ENCODE measurements at places on chromosomes 1 and 21.

DNA sequence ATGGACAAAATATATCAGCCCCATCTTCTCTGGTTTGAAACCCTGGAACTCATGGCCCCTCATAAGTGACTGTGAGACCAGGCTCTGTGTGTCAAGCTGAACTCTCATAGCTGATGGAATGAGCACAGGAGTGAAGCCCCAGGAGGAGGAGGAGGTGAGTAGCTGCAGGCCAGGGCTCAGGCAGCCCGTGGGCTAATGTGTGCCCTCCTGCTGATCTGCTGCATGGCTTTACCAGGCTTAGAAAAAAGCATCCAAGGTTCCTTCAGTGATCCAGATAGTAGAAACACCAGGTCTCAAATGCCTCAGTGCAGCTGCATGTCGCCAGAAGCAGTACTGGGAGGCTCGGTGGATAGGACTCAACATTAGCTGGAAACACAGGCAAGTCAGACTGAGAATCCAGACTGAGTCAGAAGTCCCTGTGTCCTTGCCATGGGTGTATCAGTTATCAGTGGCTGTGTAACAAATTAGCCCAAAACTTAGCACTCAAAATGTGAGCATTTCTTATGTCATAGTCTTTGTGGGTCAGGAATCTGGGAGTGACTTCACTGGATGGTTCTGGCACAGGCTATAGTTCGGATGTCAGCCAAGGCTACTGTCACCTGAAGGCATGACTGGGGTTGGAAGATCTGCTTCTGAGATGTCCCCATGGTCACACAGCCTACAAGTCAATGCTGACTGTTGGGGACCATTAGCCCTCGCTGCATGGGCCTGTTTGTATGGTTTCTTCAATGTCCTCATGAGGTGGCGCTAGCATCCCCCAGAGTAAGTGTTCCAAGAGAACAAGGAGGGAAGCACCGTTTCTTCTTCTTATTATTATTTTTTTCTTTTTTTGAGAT lies 255.4 kb upstream of the IRF2BP2 start:
- no peak for DNase-seq

- no peak for DNase-seq
Measured at GRCh38 chr1:113072141-113072756, 749 bp upstream of the LRIG2 start.

DNA sequence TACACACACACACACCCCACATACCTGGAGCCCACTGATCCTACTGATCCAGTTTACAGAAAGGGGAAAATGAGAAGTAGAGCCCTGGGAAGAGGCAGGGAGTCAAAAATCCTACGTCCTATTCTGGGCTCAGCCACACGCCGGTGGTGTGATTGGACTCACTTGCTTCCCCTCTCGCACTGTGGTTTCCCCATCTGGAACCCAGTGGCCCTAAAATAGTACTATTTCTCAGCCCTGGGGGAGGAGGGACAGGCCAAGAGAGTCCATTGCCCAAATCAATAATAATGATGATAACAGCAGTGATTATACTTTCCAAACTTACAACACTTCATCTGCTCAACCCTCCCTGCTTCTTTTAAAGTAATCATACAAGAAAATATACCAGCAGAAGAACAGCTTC lies 2.9 kb upstream of the PIGR start:
- no peak for DNase-seq

DNA sequence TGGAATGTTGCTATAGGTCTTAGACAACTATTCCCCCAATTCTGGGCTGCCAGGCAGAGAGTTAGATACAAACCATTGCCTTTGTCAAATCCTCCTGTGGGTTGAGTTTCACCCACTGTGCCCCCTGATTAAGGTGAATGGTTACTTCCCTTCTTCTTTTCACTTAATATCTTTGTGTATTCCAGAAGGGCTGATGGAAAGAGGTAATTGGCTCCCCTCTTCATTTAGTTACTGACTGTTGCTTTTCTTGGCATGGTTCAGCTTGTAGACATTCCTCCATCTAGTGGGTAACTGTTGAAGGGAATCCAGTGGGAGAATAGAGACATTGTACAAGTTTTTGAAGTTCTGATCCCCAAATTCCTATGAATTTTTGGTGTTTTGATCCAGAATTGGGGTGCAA lies 43.8 kb upstream of the MACF1 start:
- no peak for DNase-seq

- peak; percentile 59 for DNase-seq
Measured at GRCh38 chr1:12344596-12345349, 114.9 kb downstream of the VPS13D start.

DNA sequence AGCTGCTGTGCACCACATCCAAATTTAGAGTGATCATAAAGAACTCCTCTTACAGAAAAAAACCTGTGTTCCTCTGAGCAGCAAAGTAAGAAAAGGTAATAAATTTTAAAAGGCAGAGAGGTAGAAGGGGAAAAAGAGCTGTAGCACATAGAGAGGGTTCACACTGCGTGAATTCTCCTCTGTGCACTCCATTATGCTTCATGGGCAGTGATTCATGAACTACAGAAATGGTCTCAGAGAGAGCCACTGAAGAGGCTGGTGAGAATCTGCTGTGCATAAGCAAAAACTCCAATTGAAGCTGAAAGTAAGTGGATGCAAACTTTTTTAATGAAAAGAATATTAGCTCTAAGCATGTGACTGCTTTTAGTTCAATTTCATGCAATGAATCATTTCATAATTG lies 65.0 kb downstream of the CRB1 start:
- DNase-seq, result no peak

GRCh38 chr21:27033471-27033870 lies 66.6 kb upstream of the ADAMTS5 start:
- DNase-seq, result no peak

- DNase-seq, result no peak
Measured at GRCh38 chr1:10516925-10517676, 42.4 kb downstream of the PEX14 start.

DNA sequence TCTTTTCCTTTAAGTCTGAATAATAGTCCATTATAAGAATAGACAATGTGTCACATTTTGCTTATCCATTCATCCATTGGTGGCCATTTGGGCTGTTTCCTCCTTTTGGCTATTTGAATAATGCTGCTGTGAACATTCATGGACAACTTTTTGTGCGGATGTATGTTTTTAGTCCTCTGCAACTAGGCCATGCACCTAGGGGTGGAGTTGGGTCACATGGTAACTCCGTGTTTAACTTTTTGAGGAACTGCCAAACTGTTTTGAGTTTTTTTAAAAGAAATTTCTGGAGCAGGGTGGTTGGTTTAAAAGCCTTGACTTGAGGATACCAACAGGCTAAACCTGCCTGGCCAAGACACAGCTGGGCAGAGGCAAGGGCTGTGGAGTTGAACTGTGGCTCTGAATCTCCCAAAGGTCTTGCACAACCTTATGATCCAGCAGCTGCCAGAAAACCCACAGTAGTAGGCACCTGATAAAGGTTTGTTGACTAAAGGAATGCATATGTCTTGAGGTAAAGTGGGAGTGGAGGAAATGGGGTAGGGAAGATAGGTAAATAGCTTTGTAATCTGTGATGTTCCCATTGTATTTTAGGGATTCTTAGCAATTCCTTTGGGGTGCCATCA lies 5.6 kb upstream of the RPTN start:
- no peak for DNase-seq

GRCh38 chr21:44919111-44919912 lies 1.4 kb downstream of the ITGB2 start:
- no peak for DNase-seq

GRCh38 chr1:43358121-43358745 lies 548 bp upstream of the CDC20 start:
- peak; percentile 56 for DNase-seq

- DNase-seq, result no peak
Measured at GRCh38 chr1:183832459-183832858, 27.5 kb downstream of the RGL1 start.

DNA sequence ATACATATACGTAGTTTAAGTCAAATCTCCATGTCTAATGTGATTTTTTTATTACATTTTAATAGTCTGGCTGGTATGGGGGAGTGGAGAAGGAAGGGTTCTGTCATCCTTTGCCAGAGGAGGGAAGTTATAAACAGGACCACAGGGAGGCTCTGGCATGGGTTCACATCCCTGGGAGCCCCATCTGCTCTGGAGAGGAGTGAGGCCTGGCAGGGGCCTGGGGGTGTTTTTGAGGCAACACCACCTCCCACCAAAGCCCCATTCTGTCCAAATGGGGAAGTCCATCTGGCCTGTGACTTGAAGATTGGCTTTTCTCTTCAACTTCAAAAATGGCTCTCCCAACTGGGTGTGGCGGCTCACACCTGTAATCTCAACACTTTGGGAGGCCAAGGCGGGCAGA lies 15.8 kb downstream of the DISP3 start:
- DNase-seq, result no peak

- no peak for DNase-seq
Measured at GRCh38 chr1:119838236-119838635, 27.0 kb upstream of the REG4 start.

GRCh38 chr1:111587509-111588174 lies 31.9 kb upstream of the RAP1A start:
- no peak for DNase-seq

DNA sequence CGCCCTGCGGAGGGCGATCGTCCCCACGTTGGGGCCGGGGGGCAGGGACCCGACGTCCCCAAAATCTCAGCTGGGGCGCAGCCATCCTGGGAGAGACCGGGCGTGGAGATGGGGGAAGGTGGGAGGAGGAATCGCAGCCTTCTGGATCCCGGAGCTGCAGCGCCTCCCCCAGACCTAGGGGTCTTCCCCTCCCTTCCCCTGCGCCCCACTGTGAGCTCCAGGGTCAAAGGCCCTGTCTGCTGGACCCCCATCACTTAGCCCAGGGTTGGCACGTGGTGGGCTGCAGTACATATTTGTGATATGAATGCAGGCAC lies 90.2 kb upstream of the VAMP3 start:
- DNase-seq, result no peak

DNA sequence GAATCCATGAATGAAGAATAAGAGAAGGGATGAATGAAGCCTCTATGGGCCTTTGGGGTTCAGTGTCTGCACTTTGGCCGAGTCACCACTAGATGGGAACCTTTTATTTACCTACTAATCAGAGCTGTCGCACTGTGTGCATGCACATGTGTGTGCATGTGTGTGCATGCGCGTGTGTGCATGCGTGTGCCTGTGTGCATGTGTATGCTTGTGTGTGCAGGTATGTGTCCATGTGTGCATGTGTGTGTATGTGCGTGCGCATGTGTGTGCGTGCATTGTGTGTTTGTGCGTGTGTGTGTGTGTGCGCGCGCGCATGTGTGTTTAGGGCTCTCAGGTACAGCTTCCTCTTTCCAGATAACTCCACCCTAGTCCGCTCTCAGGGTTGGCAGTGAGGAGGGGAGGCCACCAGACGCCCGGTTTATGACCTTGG lies 20.4 kb upstream of the UBXN10 start:
- peak; percentile 35 for DNase-seq

- no peak for DNase-seq
Measured at GRCh38 chr1:89311757-89312156, 39.1 kb upstream of the GBP5 start.

GRCh38 chr21:35461700-35462099 lies 412.6 kb upstream of the RUNX1 start:
- DNase-seq, result no peak

GRCh38 chr21:40765811-40766210 lies 81.1 kb downstream of the DSCAM start:
- no peak for DNase-seq

DNA sequence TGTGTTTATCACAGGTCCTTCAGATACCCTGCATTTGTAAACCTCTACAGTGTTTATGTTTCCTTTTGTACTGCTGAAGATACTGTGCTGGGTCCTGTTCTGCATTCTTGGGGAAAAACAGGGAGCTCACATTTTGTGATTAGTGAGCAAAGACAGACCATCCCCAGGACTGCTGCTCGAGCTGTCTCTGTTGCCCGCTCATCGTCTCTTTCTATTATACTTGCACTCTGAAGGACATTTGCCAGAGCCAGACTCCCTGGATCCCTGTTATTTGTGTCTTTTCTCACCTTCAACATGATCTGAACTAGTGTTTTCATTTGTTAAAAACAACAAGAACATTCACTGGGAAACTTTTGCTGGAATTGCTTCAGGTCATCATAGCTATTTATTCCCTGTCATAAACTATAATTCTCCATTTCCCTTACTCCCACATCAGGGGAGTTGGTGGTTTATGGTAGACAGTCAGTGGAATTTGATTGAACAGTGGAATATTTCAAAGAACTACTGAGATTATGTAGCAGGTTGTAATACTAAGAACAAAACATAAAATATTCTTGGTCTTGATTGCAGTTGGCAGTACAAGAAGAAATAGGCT lies 53.0 kb downstream of the PRRX1 start:
- no peak for DNase-seq

DNA sequence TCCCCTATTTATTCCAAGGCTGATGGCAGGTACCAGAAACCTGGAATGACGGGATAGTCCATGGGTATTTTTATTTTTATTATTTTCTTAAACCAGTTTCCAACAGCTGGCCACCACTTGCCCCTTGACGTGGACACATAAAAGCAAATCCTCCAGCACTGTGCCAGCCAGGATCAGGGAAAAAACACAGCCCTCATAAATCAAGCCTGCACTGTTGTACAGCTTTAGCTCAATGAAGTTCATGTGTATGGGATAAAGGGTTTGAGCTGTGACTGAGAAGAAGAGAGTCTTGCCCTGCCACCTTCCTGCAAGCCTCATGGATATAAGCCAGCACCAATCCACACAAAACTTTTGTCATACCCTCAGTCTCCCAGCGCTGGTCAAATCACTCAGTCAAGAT lies 303.8 kb upstream of the SPAG17 start:
- no peak for DNase-seq

DNA sequence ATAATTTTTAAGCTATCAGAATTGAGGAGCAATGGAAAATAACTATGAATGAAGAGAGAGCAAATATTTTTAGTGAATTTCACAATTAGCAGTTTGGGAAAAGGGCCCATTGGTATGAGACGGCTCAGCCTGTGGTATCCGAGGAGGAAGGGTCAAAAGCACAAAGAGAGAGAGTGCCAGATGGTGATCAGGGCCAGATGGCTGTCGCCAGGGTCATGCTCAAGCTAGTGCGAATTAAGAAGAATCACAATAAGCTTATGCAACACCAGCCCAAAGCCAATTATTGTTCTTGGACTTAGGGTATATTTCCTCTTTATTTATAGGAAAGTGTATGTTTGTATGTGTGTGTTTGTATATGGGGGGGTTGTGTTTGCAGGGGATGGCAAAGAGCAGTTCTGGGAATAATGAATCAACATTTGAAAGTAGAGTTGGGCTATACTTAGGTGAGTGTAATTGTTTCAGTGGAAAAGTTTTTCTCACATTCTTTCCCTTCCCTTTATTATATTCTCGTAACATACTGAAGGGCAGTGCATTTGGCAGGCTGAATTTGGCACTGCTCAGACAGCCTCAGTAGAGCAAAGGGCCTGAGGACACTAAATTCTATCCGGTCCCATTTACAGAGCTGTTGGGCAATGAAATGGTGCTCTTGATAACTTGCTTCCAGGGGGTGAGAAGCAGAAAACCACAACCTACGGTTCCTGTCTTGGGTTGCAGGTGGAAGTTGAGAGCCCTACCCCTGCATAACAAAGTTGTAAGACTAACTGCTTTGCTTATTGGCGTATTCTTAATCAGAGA lies 19.5 kb upstream of the DDR2 start:
- no peak for DNase-seq
